Kidney tubule cell (primary cell): ENCODE measurements at places on chromosomes 6 and 20.

DNA sequence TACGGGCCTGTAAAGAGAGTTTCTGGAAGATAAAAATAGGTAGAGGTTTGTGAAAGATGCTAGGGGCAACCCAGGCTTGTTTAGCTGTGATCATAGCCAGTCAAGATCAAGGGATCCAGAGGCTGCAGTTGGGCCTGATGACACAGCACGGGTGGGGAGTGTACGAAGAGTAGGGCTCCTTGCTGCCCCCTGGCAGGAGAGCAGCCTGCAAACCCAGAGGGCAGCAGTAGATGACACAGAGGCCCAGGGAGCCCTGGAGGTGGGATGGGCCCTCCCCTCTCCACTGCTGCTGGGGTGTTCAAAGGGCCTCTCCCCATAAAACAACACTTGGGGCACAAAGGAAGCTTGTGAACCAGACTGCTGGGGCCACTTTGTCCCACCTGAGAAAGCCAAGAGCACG, 47.2 kb downstream of the VEGFA start:
- DNase-seq: peak; percentile 53

DNA sequence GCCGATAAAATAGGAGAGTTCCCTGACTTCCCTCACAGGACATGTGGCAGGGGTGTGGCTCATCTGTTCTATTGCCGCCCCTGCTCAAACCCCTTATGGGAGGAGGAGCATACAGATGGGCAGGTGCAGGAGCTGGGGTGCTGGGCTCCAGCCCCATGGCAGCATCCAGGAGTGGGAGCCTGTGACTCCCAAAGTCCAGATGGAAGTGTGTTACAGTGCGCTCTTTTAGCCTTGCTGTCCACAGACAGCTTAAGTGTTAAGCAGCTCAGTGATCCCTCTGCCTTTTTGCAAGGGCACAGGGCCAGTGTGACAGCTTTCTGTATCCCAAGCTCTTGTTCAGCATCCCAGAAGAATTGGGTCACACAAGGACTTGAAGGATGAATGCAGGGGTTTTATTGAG, 212.3 kb upstream of the MYLIP start:
- DNase-seq: no peak

DNA sequence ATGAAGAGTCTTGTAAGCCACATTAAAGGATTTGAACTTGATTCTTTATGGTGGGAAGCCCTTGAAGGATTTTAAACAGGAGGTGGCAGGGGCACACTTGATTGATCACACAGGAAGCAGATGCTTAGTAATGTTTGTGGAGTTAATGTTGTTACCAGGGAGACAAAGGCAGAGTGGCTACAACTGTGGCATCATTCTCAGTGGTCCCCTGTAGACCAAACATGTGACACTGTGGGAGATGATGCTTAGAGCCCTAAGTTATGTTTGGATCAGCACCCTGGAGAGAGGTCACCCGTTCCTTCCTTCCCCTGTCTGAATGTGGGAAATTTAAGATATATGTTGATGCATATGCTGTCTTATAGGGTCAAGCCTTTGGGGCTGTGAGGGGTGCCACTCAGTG, 53.2 kb downstream of the EIF2S2 start:
- peak; percentile 69 for DNase-seq

DNA sequence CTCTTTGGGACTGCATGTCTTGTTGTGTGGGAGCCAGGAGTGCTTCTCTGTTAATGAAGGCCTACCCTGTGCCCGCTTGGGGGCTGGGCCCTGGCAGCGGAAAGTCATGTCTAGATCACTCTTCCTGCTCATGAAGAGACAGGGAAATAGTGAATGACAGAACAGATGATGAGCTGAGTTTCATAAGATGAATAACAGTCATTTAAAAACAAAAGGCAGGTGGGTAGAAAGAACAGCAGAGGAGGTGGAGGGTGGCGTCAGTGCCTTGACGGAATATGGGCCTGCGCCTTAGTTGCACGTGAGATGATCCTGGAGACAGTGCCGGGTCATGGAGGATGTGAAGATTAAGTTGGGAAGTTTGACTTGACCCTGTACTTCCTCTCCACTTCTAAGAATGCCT, 85.5 kb downstream of the ARID1B start:
- DNase-seq: no peak

GRCh38 chr6:12657884-12658283, 58.7 kb upstream of the PHACTR1 start:
- DNase-seq: no peak

- DNase-seq: no peak
Measured at GRCh38 chr6:167469672-167470071, 144.8 kb downstream of the TTLL2 start.

DNA sequence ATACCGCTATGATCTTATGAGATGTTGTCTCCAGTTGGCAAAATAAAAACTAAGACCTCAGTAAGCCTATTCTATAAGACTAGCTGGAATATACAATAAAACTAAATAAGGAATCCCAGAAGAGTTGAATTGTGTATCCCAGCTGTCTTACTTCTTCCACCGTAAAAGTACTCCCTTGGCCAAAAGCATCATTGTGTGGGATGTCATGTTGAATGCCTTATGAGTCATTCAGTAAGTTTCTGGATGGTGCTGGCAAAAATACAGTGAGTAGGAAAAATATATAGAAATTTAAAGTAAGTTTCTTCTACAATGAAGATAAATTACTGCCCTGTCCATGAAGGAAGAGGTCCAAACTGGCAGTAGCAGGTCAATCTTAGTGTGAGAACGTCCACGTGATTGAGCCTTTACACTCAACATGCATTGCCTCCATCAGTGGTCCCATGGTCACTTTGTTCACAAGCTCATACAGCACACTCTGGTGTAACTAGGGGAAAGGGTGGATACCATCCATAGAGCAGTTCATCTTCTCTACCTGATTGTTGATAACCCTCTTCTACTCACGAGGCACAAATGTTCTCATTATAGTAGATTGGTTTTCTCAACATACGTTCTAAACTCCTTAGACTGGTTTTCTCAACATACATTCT, 13.7 kb upstream of the ZNF318 start:
- peak; percentile 39 for DNase-seq

GRCh38 chr6:164753517-164753916, 555.9 kb downstream of the C6orf118 start:
- peak; percentile 91 for DNase-seq

DNA sequence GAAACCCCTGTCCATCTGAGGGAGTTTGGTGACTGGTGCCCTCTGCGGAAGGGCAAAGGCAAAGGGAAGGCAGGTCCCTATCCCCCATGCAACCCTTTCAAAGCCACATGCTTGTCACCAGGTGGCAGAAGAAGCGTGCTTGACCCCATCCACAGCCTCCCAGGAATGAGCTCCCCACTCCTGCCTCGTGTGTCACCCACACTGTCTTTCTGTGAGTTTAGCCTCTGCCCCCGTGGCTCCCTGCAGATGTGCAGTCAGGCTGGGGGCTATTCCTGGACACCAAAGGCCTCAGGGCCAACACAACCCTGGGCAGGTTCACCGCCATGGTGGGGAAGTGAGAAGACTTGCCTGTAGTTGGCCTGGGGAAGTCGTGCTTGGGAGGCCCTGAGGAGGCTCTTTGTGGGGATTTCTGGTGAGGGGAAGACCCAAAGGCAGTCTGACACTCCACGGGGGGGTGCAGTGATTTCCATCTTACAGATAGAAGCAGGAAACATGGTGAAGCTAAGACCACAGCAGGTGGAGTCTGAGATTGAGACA, 16.6 kb upstream of the PCMTD2 start:
- DNase-seq: no peak

DNA sequence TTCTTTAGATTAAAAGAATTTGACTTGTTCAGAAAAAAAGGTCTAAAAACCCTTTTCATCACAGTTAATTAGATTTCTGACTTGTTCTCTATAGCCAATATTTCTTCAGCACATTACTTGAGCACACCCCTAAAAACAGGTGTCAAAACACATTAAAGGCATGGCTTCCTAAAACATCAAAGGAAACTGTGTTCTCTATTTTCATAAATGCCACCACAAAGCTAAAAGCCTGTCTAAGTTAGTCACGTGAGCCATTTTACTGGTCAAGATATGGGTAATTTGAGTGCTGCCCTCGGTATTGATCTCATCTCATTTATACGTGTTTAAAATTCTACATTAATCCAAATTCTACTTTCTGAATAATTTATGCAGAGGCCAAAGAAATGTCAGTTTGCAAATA, 580.5 kb downstream of the HAO1 start:
- no peak for DNase-seq

- DNase-seq: peak; percentile 49
Measured at GRCh38 chr6:136312975-136313374, 23.3 kb upstream of the BCLAF1 start.

GRCh38 chr20:25073544-25073943, 8.4 kb downstream of the VSX1 start:
- DNase-seq: no peak

DNA sequence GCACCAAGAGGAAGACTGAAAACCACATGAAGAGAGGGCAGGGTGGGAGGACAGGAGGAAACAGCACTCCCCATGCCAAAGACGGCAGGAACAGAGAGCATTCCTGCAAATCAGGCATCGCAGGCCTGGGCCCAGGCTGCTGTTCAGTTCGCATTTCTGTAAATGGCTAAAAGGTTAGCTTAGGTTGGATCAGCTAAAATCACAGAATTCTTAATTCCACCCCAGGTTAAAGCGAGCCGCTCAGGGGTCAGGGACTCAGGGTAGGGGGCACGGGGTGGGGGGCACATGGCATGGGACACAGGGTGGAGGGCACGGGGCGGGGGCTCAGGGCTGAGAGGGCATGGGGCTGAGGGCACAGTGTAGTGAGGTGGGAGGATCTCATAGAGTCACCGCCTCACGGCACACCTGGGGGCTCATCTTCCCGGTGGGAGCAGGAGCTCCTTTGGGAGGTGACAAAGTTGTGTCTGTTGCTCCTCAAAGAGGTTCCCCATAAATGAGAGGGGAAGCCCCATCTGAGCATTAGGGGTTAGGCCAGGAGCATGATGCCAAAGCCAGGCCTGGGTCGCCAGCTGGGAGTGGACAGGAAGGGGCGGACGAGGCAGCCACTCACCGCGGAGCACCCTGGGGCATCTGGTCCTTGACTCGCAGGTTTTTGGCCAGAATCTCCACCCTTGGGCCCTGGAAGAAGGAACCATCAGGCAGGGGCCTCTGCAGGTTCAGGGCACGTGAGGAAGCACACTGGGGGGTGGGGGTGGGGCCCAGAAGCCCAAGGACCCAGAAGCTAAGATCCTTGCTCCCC, 200.7 kb downstream of the PREX1 start:
- DNase-seq: no peak

- DNase-seq: no peak
Measured at GRCh38 chr6:111652156-111652555, 46.5 kb upstream of the TRAF3IP2 start.

- DNase-seq: peak; percentile 99
Measured at GRCh38 chr6:22036275-22036674, 260.6 kb downstream of the PRL start.

GRCh38 chr20:36310215-36310981, 4.3 kb downstream of the DLGAP4 start:
- no peak for DNase-seq

GRCh38 chr6:164005004-164005711, 590.6 kb downstream of the QKI start:
- DNase-seq: peak; percentile 89

GRCh38 chr20:57712341-57712740, 2.5 kb upstream of the PMEPA1 start:
- DNase-seq: no peak

GRCh38 chr6:49541210-49541724, 9.2 kb upstream of the C6orf141 start:
- DNase-seq: peak; percentile 75

- DNase-seq: peak; percentile 87
Measured at GRCh38 chr6:6333501-6333900, 13.0 kb upstream of the F13A1 start.

- DNase-seq: peak; percentile 10
Measured at GRCh38 chr20:33647603-33648395, 14.3 kb upstream of the C20orf144 start.

DNA sequence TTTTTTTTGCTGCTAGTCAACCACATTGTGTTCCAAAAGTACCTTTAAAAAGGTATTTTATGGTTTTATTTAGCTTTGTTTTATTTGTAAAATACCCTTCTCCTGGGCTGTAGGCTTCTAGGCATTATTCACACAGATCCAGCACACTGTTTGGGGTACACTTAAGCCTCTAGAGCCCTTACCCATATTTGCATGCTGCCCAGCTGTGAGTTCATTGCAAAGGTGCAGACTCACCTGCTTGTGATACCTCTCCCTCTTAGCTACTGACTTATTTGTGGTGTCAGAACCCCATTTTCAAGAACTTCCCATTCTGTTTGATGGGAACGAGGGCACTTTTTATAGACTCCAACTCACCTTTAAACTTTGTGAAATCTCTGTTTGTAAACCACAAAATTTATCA, 69.8 kb downstream of the RIN2 start:
- no peak for DNase-seq

DNA sequence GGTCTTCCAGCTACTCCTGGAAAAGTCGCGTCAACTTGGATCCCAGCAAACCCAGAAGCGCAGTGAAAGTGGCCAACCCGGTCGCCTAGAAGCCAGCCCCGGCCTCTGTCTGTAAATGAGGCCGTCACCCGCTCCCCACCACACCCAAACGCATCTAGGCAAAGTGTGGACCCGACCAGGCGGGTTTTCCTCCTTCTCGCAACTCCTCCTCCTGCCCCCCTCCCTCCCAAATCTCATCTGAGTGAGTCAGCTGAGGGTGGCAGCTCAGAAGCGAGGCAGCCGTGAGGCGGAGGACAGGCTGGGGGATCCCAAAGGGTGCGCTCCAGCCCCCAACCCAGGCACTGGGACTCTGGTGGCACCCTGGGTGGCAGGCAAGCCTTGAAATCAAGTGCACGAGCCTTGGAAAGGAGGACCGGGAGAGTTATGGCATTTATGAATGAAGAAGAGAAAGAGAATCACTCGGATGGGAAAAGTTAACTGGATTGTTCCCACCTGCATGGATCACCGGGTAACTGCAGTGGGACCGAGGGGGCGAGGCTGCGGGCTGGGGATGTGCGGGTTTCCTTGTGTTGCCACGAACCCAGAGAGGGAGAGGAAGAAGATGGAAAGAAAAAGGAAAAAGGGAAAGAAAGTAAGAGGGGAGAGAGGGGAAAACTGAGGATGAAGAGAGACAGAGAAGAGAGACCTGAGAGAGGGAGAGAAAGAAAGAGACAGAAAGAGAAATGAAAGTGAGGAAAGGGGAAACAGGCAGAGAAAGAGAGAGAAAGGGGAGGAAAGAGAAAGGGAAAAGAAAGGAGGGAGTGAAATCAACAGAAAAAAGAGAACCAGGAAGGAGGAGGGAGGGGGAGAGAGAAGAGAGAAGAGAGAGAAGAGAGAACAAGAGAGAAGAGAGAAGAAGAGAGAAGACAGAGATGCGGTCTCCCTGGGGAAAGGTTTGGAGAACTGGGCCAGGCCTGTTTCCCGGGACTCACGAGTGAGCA, at the start of gene APCDD1L:
TSS of gene APCDD1L (minus strand) at position 167 of the 980 bp plus-strand sequence. CDS start 692 bp downstream, outside the sequence.
- peak; percentile 42 for DNase-seq

DNA sequence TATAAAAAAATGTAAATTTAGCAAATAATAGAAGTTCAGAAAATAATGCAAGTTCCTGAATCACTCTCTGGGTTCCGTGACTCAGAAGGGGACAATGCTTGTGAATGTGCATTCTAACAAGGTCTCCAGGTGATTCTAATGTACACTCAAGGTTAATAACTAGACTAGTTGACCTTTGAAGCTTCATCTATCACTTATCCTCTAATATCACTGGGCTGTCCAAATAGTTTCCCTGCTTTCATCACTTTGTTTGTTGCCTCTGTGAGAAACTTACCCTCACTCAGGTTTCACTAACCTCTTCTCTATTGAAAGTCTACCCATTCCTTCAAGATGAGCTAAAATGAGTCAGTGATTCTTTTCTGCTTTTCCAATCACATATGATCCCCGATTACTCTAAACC, 189.0 kb downstream of the BTBD9 start:
- DNase-seq: no peak

- DNase-seq: no peak
Measured at GRCh38 chr20:23686046-23686750, 2.6 kb downstream of the CST4 start.
